Activated T-helper 17 cell treated with anti-CD3 and anti-CD28 coated beads, Interleukin-2, amount 50 U/mL, for 72 hours (primary cell): ENCODE measurements at places on chromosomes 1 and 21. TPM values are rescaled to one million over a fixed set of nuclear protein-coding genes. Genes with fewer than 3 reads are reported as not detected.

DNA sequence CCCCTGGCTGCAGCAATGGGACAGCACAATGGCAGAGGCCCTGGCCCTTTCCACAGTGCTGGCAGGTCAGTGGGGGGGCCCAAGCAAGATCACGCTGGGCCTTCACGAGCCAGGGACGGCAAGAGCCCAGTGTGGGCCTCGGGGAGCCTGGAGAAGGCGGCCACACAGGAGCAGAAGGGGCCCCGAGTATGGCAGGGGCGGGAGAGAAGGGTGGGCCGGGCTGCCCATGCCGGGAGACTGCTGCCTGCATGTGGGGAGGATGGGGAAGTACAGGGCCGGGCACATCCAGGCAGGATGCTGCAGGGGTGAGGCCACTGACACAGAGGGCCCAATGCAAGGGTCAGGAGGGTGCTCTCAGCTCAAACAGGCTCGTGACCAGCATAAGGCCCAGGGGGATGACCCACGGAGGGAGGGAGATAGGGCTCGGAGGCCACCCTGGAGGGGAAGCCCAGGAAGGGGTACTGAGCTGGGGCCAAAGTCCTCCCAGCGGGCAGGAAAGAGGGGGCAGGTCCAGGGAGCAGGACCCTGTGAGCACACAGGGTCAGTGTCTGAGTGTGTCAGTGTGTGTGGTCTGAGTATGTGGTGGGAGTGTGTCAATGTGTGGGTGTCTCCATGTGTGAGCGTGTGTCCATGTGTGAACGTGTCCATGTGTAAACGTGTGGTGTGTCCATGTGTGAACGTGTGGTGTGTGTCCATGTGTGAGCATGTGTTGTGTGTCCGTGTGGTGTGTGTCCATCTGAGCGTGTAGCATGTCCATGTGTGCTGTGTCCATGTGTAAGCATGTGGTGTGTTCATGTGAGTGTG, 13.1 kb downstream of the SLC19A1 start:
- no peak for ATAC-seq

PCAT6 gene
- total RNA-seq = 1.8 TPM

DNA sequence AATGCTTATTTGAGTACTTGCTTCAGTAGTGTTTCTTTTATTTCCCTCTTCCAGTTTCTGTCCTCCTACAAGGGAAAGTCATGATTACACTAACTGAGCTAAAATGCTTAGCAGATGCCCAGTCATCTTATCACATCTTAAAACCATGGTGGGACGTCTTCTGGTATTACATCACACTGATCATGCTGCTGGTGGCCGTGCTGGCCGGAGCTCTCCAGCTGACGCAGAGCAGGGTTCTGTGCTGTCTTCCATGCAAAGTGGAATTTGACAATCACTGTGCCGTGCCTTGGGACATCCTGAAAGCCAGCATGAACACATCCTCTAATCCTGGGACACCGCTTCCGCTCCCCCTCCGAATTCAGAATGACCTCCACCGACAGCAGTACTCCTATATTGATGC, 50.3 kb upstream of the LRRC8C start:
- peak; percentile 16 for ATAC-seq

CDK18 gene
- total RNA-seq = 3.0 TPM

DNA sequence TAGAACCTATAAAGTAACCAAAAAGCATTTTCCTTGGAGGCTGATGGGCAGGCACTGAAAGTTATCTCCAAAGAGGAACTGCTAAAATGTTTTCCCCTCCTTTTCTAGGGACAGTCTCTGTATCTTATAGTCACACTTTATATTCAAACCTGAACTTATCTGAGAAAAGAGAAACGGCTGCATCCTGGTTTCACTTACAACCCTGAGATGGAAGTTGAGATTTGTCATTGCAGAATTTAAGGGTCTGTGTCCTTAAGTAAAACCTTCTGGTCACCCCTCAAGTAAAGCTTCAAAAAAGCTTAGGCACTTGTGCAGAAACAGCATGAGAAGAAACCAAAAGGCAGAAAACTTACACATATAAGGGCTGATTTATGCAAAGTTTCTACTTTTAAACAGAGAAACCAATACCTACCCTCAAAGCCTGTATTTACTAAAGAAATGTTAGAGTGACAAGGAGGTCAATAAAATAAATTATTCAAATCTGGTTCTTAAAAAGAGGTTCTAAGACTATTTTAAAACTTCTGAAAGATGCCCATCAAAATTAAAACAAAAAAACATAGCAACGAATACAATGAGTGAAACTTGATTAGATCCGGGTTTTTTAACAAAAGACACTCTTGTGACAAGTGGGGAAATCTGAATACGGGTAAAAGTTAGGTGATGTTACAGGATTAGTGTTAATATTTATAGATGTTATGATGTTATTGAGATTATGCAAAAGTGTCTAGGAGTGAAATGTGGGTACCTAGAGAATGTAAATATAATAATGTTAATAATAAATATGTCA, 9.9 kb downstream of the CD58 start:
- ATAC-seq = no peak

DNA sequence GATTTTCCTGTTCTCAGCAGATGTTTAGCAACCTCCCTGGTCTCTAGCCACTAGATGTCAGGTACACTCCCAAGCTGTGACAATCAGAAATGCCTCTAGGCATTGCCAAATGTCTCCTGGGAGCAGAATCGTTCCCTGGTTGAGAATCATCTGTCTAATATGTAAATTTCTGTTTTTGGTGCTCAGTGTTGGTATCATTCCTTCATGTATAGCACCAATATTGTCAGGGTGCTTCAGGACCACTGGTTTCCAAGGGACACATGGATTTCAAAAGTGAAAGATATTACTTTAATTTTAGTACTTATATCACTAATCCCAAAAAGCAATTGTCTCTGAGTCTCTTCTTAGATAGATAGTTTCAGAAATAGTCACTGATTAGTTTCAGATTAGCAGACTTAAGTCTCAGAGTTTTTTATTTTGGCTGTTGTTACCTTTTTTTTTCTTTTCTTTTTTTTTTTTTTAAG, 160.1 kb downstream of the PTPRC start:
- no peak for ATAC-seq

DNA sequence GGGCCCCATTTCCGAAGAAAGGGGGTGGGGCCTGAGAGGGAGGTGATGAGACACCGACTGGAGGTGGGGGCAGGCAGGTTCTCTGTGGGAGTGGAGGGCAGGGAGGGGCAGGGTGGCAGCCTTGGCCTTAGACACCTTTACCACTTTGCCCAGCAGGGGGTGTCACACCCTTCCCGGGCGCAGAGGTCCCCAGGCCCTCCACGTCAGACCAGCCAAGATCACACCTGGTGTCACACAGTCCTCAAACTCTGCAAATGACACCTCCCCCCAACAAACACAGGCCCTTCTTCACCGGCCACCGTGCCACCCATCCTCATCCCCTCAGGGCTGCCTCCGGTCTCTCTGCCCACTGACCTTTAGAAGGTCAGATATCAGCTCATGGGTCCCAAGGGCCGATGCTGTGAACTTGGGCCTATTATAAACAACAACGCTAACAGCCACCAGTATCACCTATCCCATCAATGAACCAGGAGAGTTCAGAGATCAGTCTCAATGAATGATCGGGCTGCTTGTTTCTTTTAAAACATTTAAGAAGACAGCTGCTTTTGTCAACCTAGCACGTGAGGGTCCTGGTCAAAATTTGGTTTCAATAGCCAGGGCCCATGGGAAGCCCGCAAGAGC, 103.9 kb downstream of the CASZ1 start:
- ATAC-seq = peak; percentile 60

DNA sequence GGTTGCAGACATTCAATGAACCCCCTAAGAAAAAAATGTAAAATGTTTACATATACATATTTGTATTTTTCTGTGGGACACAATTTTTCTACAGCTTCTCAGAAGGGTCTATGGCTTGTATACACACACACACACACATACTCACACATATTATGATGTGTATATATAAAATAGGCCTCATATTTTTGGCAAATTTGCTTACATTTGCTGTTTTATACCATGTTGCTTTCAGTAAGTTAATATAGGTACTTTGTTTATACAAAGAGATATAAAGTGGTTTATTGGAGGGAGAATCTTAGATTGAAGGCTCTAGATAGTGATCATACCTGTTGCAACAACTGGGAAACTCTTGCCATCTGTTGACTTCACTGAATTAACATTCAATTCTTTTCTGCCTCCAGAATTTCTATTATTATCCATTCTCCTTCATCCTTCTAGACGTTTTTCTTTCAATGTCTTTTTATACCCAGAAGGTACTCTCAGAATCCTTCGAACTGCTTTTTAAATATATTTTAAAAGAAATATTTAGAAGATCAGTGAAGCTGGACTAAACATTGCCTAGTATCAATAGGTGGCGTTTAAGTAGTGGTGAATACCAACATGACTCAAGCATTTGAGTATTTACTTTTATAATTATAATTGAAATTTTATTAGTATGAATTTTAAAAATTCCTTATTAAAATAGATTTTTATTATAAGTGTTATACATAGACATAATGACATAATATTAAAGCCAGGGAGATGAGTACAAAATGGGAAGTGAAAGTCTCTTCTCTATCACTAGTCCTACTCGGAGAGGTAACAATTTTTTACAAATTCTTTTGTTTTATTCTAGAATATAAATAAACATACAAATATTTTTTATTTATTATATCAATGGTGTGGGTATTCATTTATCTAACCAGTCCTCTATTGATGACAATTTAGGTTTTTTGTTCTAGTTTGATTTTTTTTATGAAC, 10.2 kb downstream of the CD55 start:
- no peak for ATAC-seq

- ATAC-seq = no peak
Measured at GRCh38 chr1:43577655-43578542, 47.2 kb downstream of the PTPRF start.

CHD5 gene
- total RNA-seq = 1.2 TPM

DNA sequence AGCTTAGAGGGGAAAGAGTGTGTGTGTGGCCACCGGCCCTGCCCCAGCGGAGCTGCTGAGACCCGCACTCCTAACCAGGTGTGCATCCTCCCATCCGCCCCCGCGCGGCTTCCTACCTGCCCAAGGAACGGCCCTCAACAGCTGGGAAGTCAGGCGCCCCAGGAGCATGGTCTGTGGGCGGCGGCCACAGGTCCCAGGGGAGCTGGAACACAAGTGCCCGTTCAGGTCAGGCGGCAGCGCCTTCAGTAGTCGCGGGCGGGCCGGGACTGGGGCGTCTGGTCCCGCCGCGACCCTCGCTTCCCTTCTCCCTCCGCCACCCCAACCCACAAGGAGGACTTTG, 448 bp downstream of the AURKAIP1 start:
- ATAC-seq = no peak

SPATA45 gene
- total RNA-seq = not detected

LCA5L gene
- total RNA-seq = not detected

RGS13 gene
- 0.19 TPM for total RNA-seq

GRCh38 chr1:29356663-29357062, 120.3 kb downstream of the PTPRU start:
- peak; percentile 31 for ATAC-seq

GRCh38 chr1:30310966-30311742, 412.2 kb downstream of the MATN1 start:
- ATAC-seq = no peak

- peak; percentile 66 for ATAC-seq
Measured at GRCh38 chr21:34807881-34808568, 139.2 kb downstream of the CLIC6 start.

KRTAP13-2 gene
- not detected for total RNA-seq
